Activated CD4-positive, alpha-beta T cell treated with anti-CD3 and anti-CD28 coated beads, Interleukin-2, Interleukin-4, amounts not matched to agents 100 ng/mL and 50 ng/mL, durations not matched to agents 16 hours and 8 hours (primary cell): ENCODE measurements at places on chromosomes 7 and 10.

GRCh38 chr10:130891066-130891465 lies 420.5 kb downstream of the TCERG1L start:
- DNase-seq = no peak

DNA sequence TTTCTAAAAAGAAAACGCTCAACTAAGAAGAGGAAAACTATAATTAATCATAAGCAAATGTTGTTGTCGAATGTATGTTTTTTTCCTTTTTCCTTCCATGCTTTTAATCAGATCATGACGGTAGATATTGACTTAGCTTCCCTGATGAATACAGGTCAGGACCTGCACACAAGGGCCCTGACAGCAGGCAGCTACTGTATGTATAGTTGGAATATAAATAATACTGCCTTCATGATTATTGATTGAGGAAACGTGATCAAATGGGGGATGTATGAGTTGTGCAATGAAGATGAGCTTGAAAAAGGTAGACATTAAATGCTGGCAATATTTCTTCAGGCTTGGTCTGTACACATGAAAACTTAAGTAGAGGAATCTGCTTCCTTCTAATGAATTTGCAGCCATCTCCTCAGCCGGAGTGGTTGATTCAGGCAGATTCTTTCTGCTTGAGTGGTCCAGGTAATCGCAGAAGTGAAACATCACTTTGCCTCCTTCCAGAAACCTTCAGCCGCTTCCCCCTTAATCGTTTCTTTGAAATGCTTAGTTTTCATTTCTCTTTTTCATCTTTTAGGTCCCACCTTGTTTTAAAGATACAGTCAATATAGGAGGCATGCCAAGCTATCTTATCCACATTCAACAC lies 656.5 kb downstream of the SDK1 start:
- DNase-seq = no peak

DNA sequence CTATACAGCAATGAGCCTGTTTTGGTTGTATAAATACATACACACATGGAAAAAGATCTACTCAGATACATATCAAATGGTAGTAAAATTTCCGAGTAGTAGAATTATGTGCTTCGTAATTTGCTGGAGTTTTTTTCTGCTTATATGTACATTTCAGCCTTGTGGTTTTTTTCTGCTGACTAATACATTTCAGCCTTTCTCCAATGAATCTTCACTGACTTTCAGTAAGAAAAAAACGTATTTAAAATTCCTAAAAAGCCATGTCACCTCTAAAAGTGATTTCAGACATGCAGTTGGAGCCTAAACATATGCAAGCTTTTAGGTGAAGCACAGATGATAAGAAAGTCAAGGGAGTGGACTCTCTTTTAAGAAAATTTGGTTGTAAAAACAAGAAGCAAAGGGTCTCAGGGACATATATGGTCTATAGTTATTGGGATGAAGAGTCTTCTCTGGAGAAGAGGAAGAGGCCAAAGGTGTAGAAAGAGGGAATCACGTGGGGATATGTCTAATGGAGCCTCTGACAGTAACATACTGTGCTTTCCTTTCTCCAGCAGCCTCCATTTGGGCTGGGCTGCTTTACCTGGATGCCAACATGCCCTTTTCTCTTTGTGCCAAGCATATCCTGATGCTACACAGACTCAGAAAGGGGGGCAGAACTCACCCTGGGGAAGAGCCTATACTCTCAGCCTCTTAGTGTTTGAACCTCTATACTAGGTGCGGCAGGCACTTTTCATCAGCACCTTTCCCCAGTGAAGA lies 2.4 kb downstream of the AMPH start:
- no peak for DNase-seq

DNA sequence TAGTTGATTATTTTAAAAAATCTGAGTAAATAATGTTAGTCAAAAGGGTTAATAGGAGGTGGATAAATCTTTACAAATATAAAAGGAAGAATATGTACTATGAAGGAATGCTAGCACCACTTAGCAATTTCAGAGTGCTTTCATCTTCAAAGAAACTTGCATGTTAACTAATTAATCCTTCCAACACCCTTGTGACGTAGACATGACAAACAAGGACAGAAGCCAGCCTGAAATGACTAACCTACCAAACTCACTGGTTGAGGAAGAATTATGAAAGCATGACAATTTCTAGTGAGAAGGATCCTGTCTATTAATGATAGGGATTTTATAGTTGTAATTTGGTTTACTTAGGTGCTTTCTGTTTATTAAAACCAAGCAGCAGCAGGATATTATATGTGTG lies 468.0 kb upstream of the FZD8 start:
- DNase-seq = no peak

DNA sequence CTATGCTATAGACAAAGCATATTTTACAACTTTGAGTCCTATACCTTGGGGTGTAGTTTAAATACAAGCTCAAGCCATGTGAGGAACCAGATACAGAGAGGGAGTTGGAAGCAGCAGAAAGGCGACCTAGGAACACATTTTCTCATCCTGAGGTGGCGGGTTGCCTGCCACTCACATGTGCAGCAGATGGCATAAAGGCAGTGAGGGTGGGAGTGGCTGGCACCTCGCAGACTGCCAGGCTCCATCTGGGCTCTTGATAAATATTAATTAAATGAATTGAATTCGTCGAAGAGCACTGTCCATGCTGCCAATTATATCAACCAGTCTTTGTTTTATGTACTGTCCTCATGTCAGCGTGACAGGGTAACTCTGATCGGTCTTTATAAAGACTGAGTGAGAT lies 79.0 kb upstream of the SEMA3C start:
- DNase-seq = no peak

DNA sequence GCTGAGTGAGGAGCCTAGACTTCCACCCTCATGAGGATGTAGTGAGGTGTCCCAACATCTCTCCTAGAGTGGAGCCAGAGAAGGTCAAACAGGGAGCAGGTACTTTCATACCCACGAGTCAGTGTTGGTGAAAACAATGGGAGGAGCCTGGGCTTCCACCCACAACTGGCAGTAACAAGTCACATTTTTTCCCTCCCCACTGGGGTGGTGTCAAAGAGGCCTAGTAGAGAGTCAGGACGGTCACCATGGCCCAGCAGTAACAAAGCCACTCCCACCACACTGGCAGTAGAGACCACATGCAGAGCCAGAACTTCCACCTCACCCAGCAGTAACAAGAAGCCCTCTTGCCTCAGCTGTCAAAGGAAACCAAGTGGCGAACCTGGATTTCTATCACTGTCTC lies 280.2 kb upstream of the IMMP2L start:
- DNase-seq = no peak

DNA sequence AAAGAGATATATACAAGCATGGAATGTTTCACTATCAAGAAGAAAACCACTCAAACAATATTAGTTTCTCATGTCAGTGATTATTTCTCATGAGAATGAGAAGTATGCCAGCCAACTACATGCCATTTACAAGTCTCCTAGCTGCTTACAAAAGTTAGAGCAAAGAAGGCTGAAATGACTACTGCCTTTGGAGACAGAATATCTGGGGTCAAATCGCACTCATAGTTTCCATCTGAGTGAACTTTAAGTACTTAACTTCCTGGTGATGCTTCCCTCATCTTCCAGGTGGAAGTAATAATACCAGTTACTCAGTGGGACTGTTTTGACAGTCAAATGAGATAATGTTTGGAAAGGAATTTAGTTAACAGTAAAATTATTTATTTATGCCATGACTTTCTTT lies 42.0 kb upstream of the RHOBTB1 start:
- no peak for DNase-seq

DNA sequence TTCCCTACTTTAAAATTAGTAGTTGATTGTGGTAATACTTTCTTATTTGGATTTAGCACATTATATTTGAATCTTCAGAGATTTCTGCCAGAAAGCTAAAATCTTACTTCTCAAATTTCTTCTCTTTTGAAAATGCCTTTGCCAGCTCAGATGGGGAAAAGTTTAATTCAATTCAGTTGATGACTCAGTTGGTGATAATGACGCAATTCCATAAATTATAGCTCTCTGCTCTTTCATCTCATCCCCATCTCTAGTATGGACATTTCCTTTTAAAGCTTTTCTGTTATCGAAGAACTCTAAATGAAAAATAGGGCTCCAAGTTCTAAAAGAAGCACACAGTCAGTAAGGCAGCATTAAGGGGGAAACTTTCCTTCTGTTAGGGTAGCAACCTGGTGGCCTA lies 25.5 kb downstream of the RNLS start:
- DNase-seq = no peak

DNA sequence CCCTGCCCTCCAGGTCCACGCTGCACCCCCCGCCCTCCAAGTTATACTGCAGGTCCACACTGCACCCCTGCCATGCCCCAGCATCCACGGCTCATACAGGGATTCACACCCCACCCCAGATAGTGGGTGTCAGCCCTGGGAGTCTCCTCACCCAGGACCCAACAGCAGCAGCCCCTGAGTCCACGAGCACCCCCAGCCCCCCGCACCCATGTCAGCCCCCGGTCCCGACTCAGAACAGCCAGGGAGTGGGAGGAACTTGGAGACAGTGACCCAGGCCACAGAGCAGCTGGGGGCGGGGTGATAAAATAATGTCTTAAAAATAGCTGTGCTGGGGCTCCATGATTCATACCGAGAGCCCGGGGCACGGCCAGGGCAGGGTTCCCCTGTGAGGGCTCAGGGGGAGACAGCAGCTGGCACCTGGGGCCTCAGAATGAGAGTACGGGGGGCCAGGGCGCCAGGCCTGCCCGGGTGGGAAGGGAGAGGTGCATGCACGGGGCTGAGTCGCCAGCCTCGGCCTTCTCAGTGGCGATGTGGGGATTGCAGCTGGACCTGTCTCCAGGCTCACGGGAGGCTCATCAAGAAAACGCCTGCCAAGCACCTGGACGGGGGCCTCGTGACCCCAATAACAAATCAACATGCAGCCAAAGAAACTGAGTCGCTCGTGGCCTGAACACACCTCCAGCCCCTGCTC lies 29.8 kb downstream of the ADAP1 start:
- peak; percentile 70 for DNase-seq

- no peak for DNase-seq
Observed at GRCh38 chr10:112761256-112761655, 188.8 kb upstream of the TCF7L2 start.

DNA sequence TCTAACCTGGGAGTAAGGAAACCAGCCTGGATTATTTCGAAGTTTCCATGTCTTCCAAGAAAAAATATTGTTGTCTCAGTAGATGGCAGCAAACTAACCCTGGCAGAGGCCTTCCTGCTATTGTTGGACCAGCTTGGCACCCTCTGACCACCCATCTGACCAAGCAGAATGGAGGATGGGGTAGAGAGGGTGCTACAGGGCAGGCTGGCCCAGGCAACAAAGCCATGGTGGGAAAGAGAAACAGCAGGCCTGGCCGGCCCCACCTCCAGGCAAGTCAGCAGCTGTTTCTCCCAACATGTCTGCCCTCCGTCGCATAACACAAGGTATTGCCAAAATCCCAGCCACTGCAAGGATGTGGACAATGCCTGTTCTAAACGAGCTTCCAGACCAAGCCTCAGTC lies 95.0 kb downstream of the FAM53B start:
- no peak for DNase-seq

DNA sequence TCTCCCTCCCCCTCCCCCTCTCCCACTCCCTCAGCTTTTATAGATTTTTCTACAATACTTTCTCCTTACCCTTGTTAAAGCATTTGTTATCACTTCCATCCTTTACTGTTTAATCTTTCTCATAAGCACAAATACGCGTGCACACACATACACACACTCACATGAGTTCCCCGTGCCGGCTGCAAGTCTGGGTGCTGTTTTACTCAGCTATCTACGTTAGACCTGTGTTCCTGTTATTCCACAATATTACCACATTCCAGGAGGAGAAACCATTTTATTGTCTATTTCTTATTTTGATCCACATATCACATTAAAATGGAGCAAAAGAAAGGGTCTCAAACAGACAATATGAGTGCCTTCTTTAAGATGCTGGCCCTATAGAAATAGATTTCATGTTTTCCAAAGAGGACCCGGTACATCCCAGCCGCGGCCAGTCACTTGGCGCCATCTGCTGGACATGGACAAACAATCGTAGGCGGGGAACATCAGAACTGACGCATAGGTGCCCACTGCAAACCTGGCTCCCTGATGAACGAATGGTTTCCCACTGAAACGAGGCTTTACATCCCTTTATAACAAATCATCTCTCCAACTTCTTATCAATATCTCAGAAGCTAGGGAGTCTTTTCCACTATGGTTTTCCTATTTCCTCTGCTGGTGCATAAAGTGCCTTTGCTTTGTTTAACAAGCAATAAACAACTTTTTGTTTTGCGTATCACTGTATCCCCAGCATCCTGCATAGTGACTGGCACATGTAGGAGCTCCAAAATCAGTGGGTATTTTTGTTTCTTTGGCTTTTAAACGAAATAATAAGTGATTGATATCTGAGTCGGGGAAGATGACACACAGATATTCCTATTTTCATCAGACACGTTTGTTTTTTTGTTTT lies 25.2 kb upstream of the OPTN start:
- peak; percentile 71 for DNase-seq

- no peak for DNase-seq
Observed at GRCh38 chr7:101146-102046, 91.0 kb upstream of the FAM20C start.

GRCh38 chr7:42457663-42458062 lies 220.7 kb upstream of the GLI3 start:
- DNase-seq = no peak

GRCh38 chr10:109959259-109960145 lies 36.2 kb upstream of the XPNPEP1 start:
- DNase-seq = no peak

- no peak for DNase-seq
Observed at GRCh38 chr10:62166331-62167131, 102.1 kb downstream of the RTKN2 start.

DNA sequence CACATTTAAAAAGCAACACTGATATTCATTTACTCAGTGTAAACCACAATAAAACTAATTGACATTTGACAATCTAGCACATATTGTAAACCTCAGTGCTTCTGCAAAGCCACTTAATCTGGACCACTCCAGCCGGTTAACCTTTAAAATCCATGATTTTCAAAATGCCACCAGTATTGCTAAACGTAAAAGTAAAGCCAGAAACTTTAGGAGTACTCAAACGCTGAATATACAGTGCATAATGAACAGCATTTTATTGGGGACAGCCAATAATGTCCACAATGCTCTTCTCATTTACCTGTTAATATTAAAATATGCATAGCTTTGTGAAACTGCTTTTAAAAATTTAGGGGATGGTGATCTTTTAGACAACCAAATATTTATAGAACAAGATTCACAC lies 10.8 kb downstream of the HNRNPA2B1 start:
- no peak for DNase-seq

GRCh38 chr10:44974628-44975430 lies 3.8 kb downstream of the DEPP1 start:
- peak; percentile 60 for DNase-seq

DNA sequence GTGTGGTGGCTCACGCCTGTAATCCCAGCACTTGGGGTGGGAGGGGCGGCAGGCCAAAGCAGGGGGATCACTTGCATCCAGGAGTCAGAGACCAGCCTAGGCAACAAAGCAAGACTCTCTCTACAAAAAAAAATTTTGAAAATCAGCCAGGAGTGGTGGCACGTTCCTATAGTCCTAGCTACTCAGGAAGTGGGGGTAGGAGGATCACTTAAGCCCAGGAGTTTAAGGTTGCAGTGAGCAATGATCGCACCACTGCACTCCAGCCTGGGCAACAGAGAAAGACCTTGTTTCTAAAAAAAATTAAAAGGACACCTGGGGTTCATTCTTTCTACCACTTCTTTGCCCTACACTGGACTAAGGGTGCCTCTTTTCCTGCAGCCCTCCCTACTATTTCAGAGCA lies 15.1 kb downstream of the WAPL start:
- DNase-seq = no peak
